ENCODE measurements at places on chromosomes 12 and 14.

- no peak for DNase-seq
Measured at GRCh38 chr12:22458298-22458937, 85.9 kb downstream of the C2CD5 start.

- no peak for DNase-seq
Measured at GRCh38 chr12:718756-719102, 33.6 kb upstream of the WNK1 start.

DNA sequence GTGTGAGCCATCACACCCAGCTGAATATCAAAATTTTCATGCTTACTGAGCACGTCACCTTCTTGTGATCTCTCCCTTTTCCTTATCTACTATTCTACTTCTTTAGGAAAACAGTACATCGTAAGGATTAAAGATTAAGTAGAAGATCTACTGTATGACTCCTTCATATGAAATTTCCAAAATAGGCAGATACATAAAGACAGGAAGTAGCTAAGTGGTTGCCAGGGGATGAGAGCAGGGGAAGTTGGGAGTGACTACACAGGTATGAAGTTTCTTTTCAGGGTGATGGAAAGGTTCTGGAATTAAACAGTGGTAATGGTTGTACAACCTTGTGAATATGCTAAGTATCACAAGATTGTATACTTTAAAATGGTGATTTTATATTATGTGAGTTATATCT is 36.5 kb upstream of the CERS5 start:
- no peak for DNase-seq

DNA sequence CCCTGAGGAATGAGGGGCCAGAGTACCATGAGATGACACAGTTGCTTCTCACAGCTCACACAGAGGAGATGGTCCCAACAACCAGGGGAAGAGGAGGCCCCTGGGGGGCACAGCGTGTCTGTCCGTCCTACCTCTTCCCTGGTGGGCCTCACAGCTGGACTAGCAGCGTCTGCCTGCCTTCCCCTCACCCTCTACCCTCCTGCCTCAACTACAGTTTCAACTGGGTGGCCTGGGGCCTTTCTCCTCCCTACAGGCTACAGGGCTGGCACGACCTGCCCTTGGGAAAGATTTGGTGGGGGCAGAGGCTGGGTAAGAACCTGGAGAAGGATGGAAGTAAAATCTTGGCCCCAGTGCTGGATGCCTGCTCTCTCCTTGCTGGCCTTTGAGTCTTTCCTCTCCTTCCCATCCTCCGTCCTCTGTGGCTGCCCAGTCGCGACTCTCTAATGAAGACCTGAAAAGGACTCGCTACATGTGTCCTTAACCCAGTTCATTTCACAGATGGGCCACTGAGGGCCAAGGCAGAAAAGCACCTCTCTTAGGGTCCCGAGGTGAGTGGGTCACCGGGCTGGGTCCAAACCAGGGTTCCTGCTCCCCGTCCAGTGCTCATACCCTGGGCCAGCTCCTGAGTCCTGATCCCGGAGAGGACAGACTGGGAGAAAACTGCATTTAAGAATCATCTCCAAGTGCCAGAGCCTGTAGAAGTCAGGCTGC is 232.5 kb downstream of the BCL11B start:
- no peak for DNase-seq

DNA sequence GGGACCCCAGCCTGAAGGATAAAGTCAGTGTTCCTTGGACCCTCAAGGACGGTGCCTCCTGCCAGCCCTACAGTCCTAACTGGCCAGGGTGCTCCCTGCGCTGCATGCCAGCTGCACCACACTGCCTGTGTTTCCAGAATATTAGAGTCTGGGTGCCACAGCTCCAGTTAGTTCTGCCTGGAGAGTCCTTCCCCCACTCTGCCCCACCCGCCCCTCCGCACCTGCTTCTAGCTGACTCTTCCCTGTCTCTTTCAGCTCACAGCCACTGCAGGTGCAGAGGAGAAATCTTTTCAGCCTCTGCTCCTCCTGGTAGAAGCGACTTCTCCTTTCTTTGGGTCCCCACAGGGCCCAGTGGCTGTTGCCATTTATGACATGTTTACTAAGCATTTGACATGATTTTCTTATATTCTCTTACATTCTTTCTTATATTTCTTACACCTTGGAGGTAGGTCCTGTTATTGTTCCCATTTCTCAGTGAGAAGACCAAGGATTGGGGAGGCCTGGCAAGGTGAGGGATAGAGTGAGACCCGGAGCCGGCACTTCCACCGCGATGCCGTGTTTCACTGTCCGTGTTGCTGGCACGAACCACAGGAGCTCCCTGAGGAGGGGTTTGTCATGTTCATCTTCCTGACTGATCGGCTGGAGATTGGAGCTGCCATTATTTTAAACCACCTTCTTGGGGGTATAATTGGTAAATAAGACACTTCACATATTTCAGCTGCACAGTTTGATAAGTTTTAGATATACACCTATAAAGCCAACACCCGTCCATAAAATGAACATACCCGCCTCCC is 29.4 kb downstream of the SYNE3 start:
- no peak for DNase-seq

DNA sequence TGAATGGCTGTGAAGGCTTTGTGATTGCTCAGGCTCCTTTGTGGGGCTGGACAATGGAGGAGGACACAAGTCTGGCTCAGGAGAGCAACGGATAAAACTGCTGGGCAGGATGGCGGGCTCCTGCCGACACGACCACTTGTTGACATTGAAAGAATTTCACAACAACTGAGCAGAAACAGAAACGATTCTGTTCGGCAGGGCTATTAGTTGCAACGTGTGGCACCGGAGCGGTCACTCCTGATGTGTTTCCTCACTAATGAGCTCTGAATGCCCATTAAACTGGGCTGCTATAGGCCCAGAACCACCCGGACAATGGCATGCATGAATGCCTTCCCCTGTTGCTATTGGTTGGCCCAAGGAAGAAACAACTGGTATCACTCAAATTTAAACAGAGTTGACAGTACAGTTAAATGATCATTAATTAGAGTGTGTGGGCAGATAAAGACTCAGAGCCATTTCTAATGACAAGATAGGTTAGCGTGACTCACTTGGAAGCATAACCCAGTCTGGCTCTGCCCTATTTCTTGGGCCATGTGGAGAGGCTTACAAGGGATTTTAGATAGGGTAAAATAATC is 142.9 kb downstream of the ASCL1 start:
- no peak for DNase-seq

DNA sequence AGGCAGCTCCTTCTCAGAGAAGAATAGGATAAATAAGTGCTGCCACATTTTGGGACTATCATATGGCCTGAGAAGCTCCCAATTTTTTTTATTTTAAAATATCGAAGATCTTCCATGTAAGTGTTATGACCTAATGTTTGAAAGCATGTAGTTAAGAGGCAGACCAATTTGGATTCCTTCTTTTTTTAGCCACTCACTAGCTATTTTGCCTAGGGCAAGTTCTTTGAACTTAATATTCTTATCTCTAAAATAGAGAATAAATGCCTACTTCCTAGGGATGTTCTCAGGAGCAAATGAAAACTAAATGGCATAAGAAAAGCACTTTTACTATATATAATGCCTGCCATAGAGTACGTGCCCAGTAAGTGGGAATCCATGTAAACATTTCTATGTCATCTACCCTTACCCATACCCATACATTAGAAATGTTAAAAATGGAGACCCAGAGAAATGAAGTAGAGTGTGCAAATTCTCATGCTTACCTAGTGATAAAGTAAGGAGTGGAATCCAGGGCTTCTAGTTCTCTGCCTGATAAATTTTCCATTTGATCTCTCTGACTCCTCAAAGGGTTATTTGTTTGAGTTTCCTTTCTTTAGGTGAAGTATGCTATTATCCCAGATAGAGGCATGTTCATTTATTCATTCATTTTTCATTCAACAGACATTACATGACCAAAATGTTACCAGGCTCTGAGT is 148.3 kb downstream of the TGFB3 start:
- no peak for DNase-seq

DNA sequence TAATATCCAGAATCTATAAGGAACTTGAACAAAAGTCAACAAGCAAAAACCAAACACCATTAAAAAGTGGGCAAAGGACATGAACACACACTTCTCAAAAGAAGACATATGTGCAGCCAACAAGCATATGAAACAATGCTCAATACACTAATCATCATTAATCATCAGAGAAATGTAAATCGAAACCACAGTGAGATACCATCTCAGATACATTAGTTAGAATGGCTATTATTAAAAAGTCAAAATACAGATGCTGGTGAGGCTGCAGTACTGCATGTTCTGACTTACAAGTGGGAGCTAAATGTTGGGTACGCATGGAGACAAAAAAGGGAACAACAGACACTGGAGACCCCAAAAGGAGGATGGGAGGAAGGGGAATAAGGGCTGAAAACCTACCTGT is 67.1 kb downstream of the BLTP3B start:
- no peak for DNase-seq

All from stimulated activated CD4-positive, alpha-beta T cell treated with anti-CD3 and anti-CD28 coated beads, Interleukin-4, amount 100 ng/mL, for 4 hours (primary cell).